ENCODE measurements at places on chromosomes 2 and 18. TPM values are rescaled to one million over a fixed set of nuclear protein-coding genes. Genes with fewer than 3 reads are reported as not detected.

GRCh38 chr2:39938035-39938835 is 159.2 kb upstream of the THUMPD2 start:
- DNase-seq, result no peak

The TRIM43 gene
- not detected for total RNA-seq

The TRAF3IP1 gene
- total RNA-seq, result 10.2 TPM

- no peak for DNase-seq
These were observed 384.7 kb upstream of the RAB12 start for GRCh38 chr18:8224576-8224975.

The NTSR2 gene
- total RNA-seq, result not detected

- no peak for DNase-seq
These were observed 130.9 kb downstream of the ANTXR1 start for GRCh38 chr2:69143748-69144360.

DNA sequence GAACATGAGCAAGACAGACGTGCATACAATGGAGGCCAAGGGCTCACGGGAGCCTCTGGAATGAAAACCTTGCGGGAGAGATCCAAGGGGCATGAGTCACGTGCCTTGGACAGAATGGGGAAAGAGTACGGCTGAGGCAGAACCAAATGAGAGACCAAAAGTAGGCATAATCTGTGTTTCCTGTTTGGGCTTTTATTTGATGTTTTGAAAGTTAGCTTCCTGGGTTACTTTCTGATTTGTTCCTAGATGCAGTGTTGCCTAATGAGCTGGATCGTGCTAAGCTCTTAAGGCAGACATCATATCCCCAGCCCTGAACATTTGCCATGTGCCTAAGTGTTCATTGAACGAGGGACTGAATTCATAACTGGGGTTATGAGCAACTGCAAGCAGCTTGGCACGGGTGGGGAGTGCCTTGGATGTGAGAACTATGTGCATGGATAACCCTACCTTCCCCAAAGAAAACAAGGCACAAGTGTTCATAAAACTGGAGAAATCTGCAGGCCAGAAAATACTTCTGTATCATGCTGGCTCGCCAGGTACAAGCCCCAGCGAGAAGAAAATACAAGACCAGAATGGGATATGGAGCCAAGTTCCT is 60.3 kb upstream of the RPL31 start:
- DNase-seq, result no peak

- DNase-seq, result no peak
These were observed 3.4 kb downstream of the GEN1 start for GRCh38 chr2:17757321-17757720.

DNA sequence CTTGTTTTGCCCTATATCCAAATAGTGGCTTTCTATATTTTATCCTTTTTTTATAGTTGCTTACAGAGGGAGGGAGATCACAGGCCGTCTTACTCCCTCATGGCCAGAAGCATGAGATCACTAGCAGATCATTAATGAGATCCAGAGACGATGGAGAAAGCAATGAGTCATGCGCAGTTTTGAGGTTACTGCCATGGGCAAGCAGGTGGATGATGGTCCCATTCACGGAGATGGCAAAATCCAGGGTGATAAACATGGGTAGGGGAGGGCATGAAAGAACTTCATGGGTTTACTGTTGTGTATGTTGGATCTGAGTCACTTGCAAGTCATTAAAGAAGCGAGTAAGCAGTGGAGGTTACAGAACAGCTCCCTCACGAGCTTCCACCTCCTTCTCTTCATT is 60.4 kb downstream of the C18orf63 start:
- DNase-seq, result no peak
